HuH-7.5 (cell line): ENCODE measurements at places on chromosomes 11 and 22.

DNA sequence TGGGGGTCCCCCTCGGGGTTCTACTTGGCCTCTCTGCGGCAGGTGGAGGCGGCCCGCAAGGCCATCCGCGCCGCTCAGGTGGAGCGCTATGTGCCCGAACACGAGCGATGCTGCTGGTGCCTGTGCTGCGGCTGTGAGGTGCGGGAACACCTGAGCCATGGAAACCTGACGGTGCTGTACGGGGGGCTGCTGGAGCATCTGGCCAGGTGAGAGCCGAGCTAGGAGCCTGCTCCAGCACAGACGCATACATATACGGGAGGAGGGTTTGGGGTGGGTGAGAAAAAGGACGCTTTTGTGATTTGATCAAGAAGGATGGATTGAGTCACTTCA lies 415 bp downstream of the CENATAC start:
- no peak for DNase-seq

DNA sequence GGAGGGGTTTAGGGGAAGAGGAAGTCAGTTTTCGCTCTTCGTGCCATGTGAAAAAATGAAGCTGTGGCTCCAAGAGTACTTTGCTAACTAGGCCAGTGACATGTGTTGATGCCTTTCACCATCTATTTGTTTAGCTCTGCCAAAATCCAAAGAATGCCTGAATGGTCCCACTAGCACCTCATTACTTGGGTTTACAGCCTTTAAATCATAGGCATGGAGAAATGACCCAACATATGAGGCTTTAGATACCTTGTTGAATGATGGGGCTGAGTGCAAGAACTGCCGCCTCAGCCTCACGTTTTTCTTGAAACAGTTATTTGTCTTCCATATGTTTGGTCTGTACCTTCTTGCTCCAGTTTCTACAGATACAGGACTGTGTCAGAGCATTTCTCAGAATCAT lies 8.3 kb downstream of the RBM4 start:
- no peak for DNase-seq

DNA sequence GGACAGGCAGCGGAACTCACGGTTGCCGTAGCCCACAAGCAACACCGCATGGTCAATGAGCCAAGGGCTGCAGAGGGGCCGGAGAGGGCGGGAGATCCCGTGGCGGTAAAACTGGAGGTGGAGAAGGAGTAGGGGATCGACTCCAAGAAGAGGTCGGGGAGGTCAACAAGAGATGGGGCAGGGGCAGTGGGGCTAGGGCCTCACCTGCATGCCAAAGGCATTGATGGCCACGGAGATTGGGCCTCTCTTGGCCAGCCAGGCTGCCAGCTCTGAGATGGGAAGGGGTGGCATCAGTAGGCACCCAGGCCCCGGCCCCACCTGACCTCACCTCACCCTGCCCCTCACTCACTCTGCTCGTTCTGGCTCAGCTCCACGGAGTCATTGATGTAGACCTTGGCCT lies 3.9 kb downstream of the CTSF start:
- DNase-seq, result no peak

GRCh38 chr11:134845474-134846327 lies 433.7 kb upstream of the B3GAT1 start:
- no peak for DNase-seq

DNA sequence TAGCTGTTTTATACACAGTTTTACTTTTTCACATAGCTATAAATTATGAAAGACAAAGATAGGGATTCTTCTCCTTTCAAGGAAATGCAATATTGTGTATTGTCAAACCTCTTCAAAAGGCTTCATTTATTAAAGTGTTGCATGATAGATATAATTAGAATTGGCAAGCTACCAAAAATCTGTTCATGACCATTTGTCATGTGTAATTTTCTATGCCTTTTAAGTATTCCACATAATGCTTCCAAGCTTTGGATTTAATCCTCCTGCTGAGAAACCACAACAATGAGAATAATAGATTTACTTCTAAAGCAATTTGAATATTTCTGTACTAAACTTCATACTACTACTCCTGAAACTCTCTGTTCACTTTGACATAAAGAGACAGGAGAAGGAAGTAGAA lies 403.2 kb upstream of the CCDC179 start:
- no peak for DNase-seq

DNA sequence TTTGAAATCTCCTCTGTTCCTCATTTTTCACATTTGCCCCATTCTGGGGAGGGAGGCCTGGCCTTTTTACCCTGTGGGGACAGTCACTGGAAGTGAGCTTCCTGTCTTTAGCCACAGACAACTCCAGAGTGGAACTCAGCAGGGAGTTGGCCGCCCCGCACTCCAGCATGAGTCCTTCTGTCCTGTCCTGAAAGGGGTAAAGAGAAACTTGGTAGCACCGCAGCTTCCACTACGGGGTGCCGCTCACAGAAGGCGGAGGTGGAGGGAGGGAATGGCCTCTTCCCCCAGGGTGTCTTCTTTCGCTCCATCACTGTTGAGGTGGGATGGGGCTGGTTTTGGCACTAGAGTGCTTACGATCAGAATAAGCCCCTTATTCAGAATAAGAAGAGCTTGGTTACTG lies 132.2 kb downstream of the ST3GAL4 start:
- no peak for DNase-seq

DNA sequence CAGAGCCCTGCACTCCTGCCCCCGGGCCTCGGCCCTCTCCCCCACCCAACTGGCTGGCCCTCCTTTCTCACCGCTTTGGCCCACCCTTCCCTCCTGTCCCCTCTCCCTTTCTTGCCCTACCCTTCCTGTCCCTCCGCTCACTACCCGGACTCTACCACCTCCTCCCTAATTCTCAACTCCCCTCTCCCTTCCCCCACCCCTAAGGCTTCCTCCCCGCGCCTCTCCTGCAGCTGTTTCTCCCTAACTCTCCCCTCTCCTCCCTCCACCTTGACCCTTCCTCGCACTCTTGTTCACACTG lies 421 bp downstream of the SLC15A3 start:
- no peak for DNase-seq

DNA sequence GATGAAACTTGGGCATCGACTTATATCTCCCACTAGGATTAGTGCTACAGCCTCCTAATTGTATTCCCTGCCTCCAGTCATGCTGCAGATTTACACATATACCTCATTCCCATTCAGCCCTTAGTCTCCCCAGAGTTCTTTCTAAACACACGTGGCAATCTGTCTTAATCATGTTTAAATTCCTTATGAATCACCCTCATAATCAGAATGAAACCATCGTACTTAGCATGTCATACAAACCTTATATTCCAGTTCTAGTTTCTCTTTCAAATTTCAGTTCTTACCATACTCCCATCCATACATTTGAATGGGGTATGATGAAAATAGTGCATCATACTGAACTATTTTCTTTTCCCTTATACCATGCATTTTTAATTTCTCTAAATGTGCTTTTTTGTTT lies 6.0 kb upstream of the OR10A2 start:
- DNase-seq, result no peak

DNA sequence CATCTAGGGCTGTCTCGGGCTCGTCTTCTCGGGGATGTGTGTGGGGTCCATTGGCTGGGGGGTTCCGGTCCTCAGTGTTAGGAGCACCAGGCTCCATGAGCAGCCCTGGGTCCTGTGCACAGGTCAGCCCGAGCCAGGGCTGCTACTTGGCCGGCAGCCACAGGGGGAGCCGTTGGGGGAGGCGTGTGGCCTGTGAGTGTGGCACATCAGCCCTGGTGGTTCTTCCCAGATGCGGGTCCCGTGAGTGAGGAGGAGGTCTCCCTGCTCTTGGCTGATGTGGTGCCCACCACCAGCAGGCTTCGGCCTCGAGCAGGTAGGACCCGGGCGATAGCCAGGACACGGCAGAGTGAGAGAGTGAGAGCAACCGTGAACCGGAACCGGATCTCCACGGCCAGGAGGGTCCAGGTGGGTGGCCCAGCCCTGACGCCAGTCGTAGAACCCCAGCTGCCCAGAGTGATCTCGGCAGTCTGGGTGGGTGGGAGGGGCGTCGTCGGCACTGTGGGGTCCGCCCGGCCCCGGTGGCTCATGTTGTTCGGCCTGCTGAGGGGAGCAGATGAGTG lies 18.5 kb downstream of the IRF7 start:
- DNase-seq, result no peak

DNA sequence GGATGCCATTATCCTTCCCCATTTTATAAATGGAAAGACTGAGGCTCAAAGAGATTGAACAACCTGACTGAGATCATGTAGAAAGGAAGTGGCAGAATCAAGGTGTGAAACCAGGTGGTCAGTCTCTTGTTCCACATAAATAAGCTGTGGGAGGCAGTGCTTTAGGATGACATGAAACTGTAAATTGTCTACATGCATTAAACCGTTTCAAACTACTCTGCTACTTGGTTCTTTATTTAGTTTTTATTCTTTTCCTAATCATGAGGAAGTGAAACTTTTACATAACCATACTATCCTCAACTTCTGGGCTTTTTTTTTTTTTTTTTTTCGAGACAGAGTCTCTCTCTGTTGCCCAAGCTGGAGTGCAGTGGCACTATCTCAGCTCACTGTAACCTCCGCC lies 34.9 kb downstream of the CADM1 start:
- DNase-seq, result no peak

GRCh38 chr11:44842220-44842619 lies 108.5 kb downstream of the TP53I11 start:
- no peak for DNase-seq

DNA sequence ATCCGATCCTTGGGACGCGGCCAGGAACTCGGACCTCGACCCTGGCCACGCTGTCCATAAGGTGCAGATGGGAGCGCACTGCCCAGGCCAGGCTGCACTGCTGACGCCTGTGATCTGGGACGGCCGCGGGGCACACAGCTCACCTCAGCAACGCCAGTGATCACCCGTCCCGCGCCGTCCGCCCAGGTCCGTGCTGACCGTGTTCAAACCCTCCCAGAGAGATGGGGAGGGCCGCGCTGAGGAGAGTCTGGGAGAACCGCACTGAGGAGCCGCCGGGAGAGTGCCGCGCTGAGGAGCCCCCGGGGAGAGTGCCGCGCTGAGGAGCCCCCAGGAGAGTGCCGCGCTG lies 636 bp downstream of the KCNQ1OT1 start:
- DNase-seq, result peak; percentile 37

DNA sequence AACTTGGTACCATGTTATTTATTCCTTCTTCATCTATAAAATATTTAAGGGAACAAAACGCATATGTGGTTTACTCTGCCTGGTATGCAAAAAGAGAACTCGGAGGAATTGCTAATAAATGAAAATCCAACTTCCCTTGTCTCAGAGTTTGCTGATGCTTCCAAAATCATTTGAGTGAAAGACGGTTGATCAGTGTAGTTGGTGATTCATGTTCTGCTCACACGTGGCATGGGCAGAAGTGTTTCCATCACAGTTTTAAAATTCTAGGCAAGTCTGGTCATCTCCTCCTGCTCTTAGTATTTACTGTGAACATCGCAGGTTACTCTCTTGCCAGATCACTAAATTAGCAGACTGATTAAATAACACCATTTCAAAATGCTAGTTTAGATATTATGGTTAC lies 11.9 kb upstream of the PARVB start:
- DNase-seq, result no peak

GRCh38 chr11:9802291-9802861 lies 138.5 kb downstream of the SWAP70 start:
- no peak for DNase-seq

- DNase-seq, result no peak
These were observed 11.6 kb upstream of the RTN4R start for GRCh38 chr22:20279662-20280134.

- DNase-seq, result no peak
These were observed 963.6 kb downstream of the BRD1 start for GRCh38 chr22:48863965-48864528.

DNA sequence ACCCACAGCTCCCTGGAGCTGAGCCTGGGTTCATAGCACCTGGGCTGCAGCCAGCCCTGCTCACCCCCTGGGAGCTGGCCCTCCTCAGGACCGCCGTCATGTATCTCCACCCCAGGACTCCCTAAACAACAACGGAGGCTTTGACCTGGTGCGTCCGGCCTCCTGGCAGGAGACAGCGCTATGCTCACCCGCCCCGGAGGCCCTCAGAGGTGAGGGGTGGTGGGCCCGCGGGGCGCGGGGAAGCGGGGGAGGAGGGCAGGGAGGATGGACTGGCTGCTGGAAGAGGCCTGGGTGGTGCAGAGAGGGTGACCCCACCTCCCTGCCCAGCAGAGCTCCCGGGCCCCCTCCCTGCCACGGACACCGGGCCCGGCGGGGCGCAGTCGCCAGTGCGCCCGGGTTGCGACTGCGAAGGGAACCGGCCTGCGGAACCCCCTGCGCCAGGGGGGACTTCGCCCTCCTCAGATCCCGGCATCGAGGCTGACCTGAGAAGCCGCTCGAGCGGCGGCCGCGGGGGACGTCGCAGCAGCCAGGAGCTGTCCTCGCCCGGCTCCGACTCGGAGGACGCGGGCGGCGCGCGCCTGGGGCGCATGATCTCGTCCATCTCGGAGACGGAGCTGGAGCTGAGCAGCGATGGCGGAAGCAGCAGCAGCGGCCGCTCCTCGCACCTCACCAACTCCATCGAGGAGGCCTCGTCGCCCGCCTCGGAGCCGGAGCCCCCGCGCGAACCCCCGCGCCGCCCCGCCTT lies 3.1 kb downstream of the MAPK8IP2 start:
- no peak for DNase-seq

GRCh38 chr22:40417881-40418280 lies 47.5 kb downstream of the SGSM3 start:
- no peak for DNase-seq

- no peak for DNase-seq
These were observed 71.7 kb downstream of the DBX1 start for GRCh38 chr11:20088397-20089225.

GRCh38 chr11:12680246-12680939 lies 6.2 kb downstream of the TEAD1 start:
- DNase-seq, result no peak

DNA sequence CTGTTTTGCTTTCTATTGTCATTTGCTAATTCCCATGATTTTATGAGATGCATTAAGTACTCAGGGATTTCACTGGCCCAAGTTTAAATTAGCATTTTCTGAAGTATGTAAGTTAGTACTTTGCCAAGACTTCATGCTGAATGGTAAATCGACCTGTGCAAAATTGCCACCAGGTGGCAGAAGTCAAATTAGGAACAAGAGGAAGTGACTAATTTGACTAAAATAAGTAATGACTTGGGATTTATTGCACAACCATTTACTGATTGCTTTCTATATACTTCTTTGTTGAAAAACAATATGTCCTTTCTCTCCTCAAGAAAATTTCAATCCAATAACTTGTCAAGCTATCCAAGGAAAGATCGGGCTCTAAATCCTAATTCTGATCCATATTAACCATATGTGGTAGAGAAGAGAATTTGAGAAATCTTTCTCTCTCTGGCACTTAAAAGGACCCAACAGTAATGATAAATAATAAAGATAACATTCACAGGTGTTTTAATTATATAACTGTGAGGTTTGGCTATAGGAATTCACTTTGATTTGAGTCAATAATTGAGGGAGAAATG lies 253.7 kb upstream of the CHORDC1 start:
- no peak for DNase-seq
